RCC 7860 (cell line): ENCODE measurements at places on chromosomes 3 and 15.
A peak's percentile ranks its signal among the peaks of the same experiment; 100 is the strongest.

- DNase-seq = peak; percentile 49
These were observed 1028.2 kb downstream of the MCTP2 start for GRCh38 chr15:95259513-95259912.

DNA sequence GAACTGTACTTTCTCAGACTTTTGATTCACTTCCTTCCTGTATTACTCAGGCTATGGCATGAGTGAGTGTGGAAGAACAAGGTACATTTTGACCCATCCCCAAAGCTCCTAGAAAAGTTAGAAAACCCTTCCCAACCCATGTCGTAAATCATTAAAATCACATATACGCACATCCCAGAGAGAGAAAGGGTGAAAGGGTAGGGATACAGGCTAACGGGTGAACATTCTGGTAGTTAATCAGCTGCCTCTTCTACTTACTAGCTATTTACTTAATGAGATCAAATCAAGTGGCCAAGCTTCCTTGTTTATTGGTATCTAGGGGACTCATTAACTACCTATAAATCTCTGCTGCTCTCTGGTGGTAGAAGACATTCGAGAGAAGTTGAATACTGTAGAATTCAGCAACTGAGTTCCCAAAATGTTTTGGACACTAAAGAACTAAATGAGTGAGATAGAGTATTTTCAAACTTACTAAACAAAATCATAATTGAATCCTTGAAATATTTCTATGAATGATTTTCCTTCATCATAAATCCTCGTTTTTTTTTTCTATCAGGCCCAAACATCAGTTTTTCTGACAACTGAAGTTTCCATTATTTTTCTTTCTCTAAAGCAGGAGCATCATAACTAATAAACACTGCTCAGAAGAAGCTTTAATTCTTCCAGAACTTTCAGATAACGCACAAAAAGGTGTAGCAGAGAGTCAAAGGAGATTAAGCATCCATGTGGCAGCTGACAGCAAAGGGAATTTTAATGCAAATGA lies 124.2 kb downstream of the IMPG2 start:
- DNase-seq = peak; percentile 57

- no peak for DNase-seq
These were observed 268.8 kb downstream of the NR2F2 start for GRCh38 chr15:96599268-96599667.

DNA sequence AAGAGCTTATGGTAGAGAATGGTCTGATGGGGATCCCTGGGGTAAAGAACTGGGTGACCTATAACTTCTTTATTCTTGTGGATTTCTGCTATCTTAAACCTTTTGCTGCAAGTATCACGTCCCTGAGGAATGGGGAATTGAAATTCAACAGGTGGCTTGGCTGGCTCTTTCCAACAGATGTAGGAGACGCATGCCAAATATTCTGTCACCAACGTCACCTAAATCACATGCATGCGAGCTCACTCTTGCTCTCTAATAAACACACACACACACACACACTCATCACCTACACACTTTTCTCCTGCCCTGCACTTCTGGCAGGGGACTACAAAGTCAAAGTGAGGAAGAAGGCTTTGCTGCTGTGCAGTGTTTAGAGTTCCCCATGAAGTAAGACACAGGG lies 145.8 kb upstream of the NECTIN3 start:
- no peak for DNase-seq

DNA sequence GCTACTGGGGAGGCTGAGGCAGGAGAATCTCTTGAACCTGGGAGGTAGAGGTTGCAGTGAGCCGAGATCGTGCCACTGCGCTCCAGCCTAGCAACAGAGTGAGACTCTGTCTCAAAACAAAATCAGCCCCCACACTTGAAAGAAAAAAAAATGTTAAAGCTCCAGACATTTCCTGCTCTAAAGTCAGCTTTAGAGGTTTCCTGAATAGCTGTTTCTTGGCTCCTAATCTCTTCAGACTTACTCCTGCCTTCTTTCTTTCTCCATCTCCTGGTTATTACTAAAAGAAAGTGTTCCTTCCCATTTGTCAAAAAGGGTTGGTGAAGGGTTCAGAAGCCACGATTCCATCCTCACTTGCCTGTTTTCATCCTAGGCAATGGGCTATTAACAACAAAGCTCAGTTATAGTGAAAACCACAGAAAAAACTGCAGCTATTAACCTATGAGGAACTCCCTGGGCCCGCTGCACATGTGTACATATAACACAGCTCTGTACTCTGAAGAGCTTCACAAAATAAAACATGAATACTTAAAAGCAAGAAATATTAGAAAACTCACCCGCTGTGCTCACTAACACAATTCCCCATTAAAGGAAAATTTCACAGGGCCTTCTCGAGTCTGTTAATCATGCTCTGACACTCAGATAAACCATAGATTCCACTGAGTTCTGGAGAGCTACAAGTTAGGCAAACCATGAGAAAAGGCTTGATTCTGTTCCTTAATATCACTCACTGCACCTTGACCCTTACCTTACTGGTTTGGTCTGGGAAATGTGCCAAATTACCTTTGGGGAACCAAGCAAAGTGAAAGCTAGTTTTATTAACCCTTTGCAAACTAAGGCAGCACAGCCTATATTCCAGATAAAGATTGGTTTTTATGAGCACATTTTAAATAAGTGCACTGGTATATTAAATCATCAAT lies 89.9 kb upstream of the TSPAN3 start:
- DNase-seq = no peak

- no peak for DNase-seq
These were observed 26.3 kb downstream of the ESYT3 start for GRCh38 chr3:138460536-138461205.

DNA sequence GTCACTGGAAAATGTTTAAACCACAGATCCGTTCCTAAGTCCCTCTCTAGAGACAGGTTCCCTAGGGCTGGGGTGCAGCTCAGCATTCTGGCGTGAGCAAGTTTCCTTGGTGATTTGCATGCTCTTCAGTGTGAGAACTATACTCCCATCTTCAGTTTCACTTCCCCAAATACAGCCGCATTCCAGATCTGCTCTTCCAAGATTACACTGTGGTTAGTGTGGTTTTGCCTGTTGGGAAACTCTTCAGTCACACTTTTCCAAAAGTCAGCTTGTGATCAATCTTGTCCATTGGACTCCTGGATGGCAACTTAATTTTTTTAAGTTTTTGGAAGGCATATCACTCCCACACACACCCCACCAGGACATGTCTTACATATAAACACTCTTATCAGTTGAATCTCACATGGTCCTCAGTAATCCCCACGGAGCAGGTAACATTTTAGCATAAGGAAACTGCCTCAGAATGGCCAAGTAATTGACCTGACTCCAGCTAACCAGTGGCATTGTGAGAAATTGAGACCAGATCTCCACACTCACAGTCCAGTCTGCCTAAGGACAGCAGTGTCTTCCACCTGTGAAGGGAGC lies 33.5 kb upstream of the PTPN23 start:
- DNase-seq = no peak

DNA sequence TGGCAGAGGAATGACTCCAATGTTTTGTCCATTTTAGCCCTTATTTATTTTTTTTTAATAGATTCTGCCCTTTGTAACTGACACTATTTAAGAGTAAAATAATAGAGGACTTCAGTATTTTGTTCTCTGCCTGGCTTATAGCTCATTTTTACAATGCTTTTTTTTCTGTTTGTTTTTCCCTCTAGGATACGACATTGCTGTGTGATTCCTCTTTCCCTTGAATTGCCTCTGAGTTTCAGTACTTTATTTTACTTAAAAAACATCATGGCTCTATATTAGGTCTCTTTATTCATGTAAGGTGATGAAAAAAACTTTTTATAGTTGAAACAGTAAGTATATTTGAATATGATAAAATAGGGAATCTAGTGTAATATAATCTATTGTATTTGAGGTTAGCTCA lies 179.1 kb downstream of the PTPRG start:
- no peak for DNase-seq

DNA sequence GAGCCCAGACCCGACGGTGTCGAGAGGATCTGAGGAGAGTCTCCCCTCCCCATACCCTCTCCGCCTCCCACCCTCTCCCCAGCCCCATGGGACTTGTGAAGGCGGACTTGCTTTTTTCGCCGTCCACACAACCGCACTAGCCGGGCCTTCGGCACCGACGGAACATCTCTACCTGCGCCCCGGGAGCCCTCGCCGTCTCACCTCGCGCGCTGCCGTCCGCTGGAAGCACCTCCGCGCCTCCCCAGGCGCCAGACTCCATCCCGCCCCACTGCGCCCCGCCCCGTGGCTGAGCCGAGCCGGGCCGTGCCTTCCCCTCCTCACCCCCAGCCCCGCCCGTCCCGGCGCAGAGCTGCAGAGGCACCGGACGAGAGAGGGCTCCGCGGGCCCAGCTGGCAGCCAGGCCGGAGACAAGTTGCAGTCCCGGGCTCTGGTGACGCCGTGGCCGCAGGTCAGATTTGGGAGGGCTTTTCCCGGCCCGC lies at the start of the genes DUOX1 and DUOXA1:
Gene DUOX1 (plus strand): TSS at position 344 of the 479 bp plus-strand sequence. CDS start 1,973 bp downstream, outside the sequence.
Gene DUOXA1 (minus strand): TSS at position 229 of the 479 bp plus-strand sequence. CDS start 6,865 bp downstream, outside the sequence.
- DNase-seq = no peak

GRCh38 chr3:72161881-72162595 lies 377.1 kb upstream of the PROK2 start:
- peak; percentile 10 for DNase-seq

DNA sequence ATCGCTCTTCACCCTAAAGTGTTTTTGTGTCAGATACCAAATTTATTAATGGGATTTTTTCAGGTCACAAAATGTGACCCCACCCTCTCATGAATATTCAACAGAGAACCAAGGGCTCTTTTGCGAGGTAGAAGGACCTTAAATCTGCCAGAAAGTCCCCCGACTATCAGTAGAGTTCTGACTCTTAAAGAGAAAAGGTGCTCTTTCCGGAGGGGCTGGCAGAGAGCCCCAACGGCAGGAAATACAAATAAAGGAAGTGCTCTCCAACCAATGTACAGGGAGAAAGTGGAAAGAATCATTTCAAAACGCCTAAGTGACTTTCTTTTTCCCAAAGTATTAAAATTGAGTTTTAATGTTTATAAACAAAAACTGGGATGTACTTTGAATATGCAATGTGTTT lies 517.2 kb downstream of the FOXP1 start:
- DNase-seq = peak; percentile 21

DNA sequence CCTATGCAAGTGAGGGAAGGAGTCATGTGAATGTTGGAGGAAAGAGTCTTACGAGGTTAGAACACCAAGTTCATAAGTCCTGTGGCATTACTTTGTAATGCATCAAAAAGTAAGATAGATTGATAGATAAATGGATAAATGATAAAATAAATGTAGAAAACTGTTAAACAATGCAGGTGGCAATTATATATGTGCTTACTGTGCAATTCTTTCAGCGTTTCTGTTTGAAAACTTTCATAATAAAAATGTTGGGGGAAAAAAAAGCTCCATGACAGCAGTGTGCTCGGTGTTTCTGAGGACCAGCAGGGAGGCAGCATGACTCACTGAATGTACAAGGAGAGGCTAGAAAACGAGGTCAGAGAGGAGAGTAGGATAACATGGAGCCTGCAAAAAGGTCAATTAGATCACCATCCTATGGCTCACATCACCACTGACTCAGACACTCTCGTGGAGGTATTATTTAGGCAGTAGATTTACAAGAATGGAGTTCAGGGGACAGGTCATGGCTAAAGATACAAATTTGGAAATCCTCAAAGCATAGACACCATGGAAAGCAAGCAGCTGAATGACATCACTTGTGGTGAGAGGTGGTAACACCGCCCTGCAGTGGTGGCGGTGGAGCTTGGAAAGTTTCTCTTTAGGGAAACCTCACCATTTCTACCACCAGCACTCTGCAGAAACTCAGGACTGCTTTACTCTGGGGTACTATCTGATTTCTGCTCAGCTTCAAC lies 219.8 kb downstream of the CTNNB1 start:
- DNase-seq = peak; percentile 95

DNA sequence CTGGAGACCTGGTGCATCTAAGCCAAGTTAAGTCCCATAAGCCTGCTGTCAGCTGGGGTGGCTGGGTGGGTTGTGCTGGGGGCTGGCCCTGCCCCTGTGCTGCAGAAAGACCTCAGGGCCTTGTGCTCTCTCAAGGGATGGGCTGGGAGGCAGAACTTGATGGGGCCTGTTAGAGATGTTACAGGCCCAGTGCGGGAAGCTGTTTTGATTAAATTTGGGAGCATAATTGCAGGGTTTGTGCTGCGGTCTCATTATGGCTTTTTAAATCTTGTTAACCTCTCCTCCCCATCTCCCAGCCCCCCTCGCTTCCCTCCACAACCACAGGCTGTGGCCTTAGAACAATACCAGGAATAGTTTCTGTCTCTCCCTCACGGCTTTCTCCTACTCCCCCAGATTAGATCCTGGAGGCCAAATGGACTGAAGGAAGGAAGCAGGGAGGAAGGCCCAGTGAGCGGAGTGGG lies 87.6 kb upstream of the TLE3 start:
- no peak for DNase-seq

DNA sequence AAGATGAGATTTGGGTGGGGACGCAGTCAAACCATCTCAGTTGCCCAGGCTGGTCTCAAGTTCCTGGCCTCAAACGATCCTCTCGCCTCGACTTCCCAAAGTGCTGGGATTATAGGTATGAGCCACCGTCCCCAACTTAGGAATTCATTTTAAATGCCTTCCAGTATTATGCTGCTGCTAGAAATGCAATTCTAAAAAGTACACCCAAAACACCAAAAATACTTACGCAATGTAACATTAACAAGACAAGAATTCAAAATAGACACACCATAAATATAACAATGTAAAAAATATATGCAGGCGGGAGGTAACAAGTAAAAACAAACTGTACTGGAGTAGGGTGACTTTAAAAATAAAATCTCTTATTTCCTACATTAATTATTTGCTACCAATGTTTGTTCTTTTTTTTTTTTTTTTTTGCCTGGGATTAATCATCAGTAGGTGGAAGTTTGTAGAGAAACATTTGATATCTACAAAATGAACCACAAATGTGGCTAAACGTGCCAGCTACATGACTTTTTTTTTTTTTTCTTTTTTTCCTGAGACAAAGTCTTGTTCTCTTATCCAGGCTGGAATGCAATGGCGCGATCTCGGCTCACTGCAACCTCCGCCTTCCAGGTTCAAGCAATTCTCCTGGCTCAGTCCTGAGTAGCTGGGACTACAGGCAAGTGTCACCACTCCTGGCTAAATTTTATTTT lies 56.8 kb downstream of the SETMAR start:
- no peak for DNase-seq
